ENCODE measurements at places on chromosomes 6 and 20. TPM values are rescaled to one million over a fixed set of nuclear protein-coding genes. Genes with fewer than 3 reads are reported as not detected.
A peak's percentile ranks its signal among the peaks of the same experiment; 100 is the strongest.

GRCh38 chr6:168602576-168602975, 161.6 kb downstream of the SMOC2 start:
- DNase-seq = no peak
- H3K4me3 ChIP-seq = no peak overlapping the region
- no peaks in the 10 kb centered on the region for H3K36me3 ChIP-seq

DNA sequence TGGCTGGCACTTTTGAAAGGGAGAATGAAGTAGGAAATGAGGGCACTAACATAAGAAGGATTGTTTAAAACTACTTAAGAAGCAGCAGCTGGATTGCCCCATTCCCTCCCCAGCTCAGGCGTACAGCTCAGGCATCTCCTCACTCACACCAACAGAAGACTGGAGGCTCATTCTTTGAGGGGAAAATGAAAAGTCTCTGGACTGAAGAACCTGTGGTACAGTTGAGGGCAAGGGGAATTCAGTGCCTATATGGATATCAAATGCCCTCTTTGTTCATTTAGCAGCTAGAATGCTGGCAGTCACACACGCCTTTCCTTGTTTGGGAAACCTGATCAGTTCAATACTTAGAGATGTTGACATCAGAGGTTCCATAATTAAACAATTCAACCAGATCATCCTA, 502.1 kb upstream of the SOX4 start:
- DNase-seq = no peak
- H3K27me3 ChIP-seq = peaks cover 1% of the 10 kb centered on the region
- no peak overlapping the region for H3K4me3 ChIP-seq
- peaks cover 13% of the 10 kb centered on the region for H3K36me3 ChIP-seq
- H3K27ac ChIP-seq = no peak overlapping the region
- H3K4me1 ChIP-seq = no peaks in the 10 kb centered on the region

- H3K36me3 ChIP-seq = no peaks in the 10 kb centered on the region
- H3K27ac ChIP-seq = peak overlapping the region; percentile 91
- H3K4me1 ChIP-seq = peaks cover 91% of the 10 kb centered on the region
Measured at GRCh38 chr6:33428224-33428965, 8.5 kb downstream of the SYNGAP1 start.

DNA sequence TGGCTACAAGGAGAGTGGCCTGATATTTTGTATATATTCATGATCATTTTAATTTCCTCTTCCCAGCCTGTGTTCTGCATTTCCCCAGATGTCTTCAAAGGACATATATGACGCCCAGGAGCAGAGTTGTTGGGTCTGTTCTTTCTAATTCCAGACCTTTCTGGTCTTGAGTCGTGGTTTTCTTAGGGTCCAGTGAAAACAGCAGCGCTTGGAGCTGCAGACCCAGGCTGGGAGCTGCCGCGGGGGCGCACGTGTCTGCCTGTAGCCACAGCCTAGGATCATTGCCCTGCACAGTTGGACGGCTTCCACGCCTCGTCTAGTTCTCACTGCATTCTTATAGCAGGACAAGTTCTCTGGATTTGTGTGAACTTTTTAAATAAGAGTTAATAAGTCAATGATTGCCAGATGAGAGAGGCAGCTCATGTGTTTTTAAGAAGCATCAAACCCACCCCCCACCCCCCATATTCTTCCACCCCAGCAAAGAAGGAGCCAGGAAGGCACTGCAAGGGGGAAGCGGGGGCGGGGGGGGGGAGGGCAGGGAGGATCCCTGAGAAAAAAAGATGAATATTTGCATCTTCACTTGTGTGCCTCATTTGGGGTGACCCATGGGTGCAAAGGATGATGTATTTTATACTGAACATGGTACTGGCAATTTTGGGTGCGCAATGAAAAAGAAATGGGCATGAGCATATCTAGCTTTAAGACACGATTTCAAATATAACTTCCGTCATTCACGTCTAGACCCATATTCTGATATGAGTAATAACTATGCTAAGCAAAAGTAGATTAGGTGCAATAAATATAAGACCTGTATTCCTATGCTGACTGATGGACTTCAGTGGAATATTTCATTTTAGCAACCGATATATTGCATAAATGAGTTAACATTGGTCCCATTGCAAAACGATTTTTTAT, 160.0 kb downstream of the TBXT start:
- H3K4me3 ChIP-seq = no peak overlapping the region
- no peaks in the 10 kb centered on the region for H3K36me3 ChIP-seq
- peaks cover 17% of the 10 kb centered on the region for H3K27me3 ChIP-seq
- H3K4me1 ChIP-seq = no peaks in the 10 kb centered on the region

- H3K27ac ChIP-seq = no peak overlapping the region
- no peak for DNase-seq
- H3K4me1 ChIP-seq = no peaks in the 10 kb centered on the region
- H3K27me3 ChIP-seq = no peaks in the 10 kb centered on the region
- no peak overlapping the region for H3K4me3 ChIP-seq
Measured at GRCh38 chr20:50202677-50203076, 12.0 kb downstream of the CEBPB start.

DNA sequence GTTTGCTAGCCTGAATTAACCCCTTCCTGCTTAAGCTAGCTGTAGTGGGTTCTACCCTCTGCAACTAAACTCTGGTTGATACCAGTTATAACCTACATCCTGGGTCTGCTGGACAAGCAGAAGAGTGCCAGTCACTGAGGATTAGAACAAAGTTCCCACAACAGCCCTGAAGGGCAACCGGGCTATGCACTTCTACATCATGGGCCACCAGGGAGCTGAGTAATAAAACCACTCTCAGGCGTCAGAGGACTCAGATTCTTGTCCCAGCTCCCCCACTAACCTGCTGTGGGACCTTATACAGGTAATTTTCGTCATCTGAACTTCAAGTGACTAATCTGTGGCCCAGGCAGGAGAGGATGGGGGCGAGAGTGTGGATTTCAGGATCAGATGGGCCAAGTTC, 56.8 kb downstream of the EYA2 start:
- no peak for DNase-seq
- H3K4me3 ChIP-seq = no peak overlapping the region
- no peak overlapping the region for H3K27ac ChIP-seq
- no peaks in the 10 kb centered on the region for H3K36me3 ChIP-seq
- no peaks in the 10 kb centered on the region for H3K4me1 ChIP-seq

DNA sequence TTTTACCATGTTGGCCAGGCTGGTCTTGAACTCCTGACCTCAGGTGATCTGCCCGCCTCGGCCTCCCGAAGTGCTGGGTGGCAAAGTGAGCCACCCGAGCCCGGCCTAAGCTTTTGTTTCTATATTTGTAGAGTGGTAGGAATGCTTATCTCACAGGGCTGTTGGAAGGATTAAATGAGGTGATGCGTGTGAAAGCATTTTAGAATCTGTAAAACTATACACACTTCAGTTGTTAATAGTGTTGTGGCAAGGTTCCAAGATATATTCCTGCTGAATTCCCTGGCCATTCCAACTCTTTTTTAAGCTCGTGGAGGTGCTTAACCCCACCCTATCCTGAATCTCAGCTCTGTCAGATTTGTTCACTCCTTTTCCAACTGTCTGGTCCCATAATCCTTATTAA, 89.9 kb upstream of the AKIRIN2 start:
- H3K27me3 ChIP-seq = no peaks in the 10 kb centered on the region
- no peaks in the 10 kb centered on the region for H3K36me3 ChIP-seq
- H3K4me3 ChIP-seq = no peak overlapping the region
- H3K27ac ChIP-seq = no peak overlapping the region
- H3K4me1 ChIP-seq = no peaks in the 10 kb centered on the region

DNA sequence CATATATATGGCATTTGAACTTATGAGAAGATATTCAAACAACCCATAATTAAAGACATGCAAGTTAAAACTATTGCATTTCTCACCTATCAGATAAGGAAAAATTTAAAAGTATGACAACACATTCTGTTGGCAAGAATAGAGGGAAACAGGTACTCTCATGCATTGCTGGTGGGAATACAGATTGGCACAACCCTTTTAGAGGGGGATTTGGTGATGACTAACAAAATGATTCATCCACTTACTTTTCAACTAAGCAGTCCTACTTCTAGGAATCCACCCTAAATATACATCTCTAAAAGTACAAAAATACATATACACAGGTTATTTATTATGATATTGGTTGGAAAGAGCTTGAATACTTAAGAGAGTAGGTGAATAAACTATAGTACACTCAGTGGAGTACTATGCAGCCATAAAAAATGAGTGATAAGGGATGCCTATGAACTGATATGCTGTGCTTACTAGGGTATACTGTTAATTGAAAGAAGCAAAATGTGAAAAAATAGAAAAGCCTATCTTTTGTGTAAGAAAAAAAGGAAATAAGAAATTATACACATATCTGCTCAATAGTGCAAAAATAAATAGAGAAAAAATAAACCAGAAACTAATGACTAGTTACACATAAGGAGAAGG, 42.2 kb downstream of the ADAT2 start:
- no peaks in the 10 kb centered on the region for H3K4me1 ChIP-seq
- no peak overlapping the region for H3K4me3 ChIP-seq
- H3K36me3 ChIP-seq = no peaks in the 10 kb centered on the region
- no peak overlapping the region for H3K27ac ChIP-seq
- DNase-seq = no peak
- peaks cover 2% of the 10 kb centered on the region for H3K27me3 ChIP-seq

DNA sequence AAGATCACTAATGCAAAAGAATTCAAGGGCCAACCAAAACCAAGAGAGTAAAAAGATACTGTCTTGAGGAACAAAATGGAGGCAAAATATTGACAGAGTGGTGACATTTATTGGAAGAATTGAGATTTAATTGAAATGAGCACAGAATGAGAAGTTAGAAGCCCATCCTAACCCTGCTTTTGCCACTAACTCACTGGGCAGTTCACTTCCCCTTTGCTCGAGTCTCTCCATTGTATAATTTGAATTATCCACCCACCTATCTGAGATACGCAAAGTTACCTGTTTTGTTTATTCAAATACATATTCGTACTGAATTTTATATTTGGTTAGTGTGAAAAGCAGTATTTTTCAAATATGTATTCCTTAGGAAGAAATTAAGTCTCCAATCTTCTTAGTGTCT, 204.5 kb upstream of the PRDM1 start:
- no peak for DNase-seq
- no peak overlapping the region for H3K4me3 ChIP-seq
- peaks cover 15% of the 10 kb centered on the region for H3K27me3 ChIP-seq
- H3K36me3 ChIP-seq = no peaks in the 10 kb centered on the region

DNA sequence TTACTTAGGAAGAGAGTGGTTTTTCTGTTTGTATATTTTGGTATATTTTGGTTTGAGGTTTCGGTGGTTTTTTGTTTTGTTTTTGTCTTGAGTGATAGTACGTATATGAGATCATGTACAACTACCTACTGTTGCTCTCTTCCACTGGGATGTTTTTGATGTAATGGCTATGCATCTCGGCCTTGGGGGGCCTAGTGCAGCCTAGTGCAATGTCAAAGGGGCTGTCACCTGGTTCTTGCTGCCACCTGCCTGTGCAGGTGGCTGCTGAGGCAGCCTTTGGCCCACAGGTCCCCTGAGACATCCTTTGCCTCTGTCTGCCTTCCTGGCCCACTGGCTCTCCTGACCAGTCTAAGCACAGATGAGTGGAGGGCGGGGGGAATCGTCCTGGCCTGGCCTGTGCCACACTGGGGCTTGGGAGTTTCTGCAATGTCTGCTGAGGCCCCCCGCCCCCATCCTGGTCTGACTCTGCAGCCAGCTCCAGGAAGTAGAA, 546.6 kb downstream of the CD83 start:
- peaks cover 7% of the 10 kb centered on the region for H3K27me3 ChIP-seq
- no peaks in the 10 kb centered on the region for H3K36me3 ChIP-seq
- DNase-seq = peak; percentile 47

DNA sequence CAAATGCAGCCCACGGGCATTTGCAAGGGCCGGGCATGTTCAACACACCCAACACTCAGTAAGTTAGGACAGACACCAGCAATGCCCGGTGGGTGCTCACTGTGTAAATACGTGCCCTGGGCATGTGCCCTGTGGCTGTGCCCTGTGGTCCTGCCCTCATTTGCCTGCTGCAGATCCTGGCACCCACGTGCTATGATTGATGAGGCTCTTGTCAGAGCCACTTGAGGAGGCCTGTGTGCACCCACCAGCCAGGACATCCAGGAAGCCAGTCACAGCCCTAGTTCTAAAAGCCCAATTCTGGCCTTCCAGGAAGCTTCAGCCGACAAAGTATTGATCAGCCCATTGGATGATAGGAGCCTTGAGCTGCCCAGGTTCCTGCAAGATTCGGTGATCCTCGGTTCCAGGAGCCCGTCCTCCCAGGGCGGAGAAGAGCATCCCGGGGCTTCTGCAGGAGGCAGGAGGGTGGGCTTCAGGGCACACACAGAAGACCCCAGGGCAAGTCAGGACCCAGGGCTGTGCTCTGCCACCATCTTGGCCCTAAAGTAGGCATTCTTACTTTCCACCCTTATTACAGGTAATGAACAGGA, 223.9 kb downstream of the PREX1 start:
- H3K27ac ChIP-seq = no peak overlapping the region
- H3K36me3 ChIP-seq = no peaks in the 10 kb centered on the region
- H3K27me3 ChIP-seq = peaks cover 3% of the 10 kb centered on the region
- no peak for DNase-seq
- no peaks in the 10 kb centered on the region for H3K4me1 ChIP-seq
- no peak overlapping the region for H3K4me3 ChIP-seq

Gene NHLRC1
- polyA plus RNA-seq = 4.4 TPM

Gene SAMD3
- polyA plus RNA-seq = 275 TPM

Gene RUNX2
- polyA plus RNA-seq = 2.6 TPM

Gene SCUBE3
- not detected for polyA plus RNA-seq

Gene MYB
- not detected for polyA plus RNA-seq

Gene LYRM4
- 10.5 TPM for polyA plus RNA-seq

Data from immature natural killer cell (primary cell).